ENCODE measurements at places on chromosomes 12 and 14.

DNA sequence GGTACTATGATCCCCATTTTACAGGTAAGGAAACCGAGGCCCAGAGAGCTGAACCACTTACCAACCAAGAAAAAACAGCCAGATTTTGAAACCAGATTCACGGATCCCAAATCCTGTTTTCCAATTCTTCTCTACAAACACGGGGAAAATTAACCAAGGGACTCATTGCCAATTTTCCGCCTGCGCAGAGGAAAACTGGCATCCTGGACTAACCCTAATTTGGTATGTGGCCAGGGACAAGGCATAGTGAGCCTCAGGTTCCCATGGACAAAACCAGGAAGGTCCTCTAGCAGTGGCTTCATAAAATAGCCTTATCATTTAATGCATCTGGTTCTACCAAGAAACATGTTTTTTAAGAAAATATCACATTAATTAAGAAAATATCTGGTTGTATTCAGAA, 517.3 kb downstream of the MED13L start:
- no peak for DNase-seq

GRCh38 chr12:116880213-116880816, 926 bp downstream of the HRK start:
- DNase-seq, result no peak

DNA sequence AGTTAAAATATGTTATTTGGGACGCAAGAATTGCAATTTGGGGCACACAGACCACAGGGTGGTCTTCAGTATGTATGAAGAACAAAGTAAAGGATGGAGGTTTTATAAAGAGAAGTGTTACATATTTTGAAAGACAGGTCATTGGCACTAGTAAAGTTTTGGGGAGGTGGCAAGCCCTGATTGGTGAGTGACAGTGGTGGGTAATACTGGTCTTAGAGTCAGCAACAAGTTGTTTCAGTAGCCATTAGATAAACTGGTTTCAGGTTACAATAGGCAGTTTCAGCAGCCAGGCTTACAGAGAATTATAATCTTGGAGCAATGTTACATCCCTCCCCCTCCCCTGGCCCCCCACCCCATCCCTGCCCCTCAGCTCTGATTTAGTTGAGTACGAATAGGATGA, 17.5 kb downstream of the MARK3 start:
- no peak for DNase-seq

DNA sequence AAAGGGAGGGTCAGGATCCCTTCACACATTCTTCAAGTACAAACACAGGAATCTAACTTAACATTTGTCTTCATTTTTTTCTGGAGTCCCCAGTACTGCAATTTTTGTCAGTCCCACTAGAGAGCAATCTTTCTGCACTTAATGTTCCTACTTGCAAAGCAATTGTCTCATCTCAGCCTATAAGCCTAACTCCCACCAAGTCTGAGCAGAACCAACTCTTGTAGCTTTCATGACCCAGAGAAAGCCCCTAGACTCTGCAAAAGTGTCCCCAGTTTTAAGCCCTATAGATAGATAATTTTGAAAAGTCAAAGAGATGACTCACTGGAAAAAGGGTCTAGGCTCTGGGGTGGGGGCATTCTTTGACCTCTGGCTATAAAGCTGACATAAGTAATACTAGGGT, 1.8 kb upstream of the ZBTB39 start:
- DNase-seq, result no peak

DNA sequence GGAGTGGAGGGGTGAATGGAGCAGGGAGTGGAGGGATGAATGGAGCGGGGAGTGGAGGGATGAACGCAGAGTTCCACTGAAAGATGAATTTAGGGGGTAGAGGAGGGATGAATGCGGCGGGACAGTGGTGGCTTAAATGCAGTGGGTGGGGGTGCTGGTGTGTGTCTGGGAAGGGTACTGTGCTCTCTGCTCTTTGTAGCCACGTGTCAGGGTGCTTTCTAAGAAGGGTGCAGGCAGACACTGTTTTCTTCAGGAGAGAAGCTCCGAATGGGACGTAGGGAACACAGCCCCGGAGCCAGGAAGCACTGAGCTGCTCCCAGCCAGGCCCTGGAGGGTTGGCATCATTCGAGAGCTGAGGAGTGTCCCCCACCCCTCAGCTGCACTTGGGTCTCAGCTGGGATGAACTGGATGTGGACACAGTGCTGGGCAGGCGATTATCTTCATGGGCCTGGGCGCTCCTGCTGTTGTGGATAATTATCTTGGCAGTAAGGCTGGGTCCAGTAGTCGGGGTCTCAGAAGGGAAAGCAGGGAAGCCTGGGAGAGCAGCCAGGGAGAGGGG, 9.5 kb upstream of the CEP170B start:
- no peak for DNase-seq

- no peak for DNase-seq
Measured at GRCh38 chr14:94119071-94119470, 8.5 kb downstream of the IFI27 start.

GRCh38 chr12:118188690-118189371, 52.9 kb downstream of the PEBP1 start:
- DNase-seq, result no peak

GRCh38 chr12:9122091-9122609, 6.4 kb upstream of the A2M start:
- no peak for DNase-seq

GRCh38 chr14:25944020-25944419, 653.8 kb downstream of the NOVA1 start:
- no peak for DNase-seq

DNA sequence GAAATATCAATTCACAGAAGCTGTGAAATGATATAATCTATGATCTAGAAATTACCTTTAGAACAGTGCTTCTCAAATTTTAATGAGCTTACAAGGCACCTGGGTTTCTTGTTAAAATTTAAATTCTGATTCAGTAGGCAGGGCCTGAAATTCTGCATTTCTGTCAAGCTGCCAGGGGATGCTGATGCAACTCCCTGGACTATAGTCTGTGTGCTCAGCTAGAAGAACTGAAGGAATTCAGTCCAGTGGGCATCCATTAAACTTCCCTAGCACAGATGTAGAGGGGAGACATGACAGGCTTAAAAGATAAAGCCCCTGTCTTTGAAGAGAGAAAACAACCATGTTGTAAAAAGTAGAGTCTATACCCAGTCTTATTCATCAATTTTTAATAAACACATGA, 441.8 kb downstream of the TMTC2 start:
- no peak for DNase-seq

- DNase-seq, result no peak
Measured at GRCh38 chr12:111171345-111171744, 197.6 kb downstream of the PHETA1 start.

DNA sequence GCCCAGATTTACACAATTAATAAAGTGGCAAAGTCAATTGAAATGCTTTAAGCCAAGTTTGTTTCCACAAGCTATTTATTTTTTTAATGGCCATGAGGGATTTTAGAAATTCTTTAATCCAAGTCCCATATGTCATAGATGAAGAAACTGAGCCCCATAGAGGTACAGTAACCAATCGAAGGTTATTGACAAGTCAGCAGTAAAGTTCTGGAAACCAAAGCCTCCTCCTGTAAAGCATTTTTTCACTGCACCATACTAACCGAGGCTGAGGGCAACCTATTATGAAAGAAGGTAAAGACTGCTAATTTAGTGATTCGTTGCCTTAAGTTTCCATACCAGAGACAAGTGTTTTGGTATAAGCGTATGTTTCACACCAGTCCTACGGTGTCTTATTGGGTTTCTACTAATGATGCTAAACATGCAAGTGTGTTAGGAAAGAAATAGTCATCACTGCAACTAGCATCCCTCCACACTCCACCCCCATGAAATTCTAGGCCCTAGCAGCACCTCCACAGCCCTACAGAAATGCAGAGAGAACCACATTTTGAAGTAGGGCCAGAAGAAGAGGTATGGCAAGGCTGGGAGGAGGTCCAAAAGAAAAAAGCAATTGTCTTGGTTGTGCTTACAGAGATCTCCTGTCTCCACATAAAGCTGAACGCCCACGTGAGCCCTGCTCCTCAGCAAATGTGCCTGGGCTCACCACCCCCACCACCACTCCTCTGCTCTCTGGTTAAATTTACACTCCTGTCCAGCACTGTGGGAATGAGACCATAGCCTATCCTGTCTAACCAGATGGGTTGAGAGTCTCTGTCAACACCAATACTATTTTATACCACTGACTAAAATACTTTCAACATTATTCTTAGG, 271.1 kb upstream of the G2E3 start:
- no peak for DNase-seq

DNA sequence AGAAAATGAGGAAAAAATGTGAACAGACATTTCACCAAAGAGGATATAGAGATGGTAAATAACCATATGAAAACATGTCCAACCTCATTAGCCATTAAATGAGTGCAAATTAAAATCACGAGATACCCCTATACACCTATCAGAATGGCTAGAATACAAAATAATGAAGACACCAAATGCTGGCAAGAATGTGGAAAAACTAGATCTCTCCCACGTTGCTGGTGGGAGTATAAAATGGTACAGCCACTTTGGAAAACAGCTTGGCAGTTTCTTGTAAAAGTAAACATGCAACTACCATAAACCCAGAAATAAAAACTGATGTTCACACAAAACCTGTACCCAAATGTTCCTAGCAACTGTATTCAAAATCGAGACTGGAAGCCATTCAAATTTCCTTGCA, 38.3 kb upstream of the TCL1B start:
- no peak for DNase-seq

GRCh38 chr14:95562892-95563685, 28.2 kb downstream of the GLRX5 start:
- DNase-seq, result no peak

DNA sequence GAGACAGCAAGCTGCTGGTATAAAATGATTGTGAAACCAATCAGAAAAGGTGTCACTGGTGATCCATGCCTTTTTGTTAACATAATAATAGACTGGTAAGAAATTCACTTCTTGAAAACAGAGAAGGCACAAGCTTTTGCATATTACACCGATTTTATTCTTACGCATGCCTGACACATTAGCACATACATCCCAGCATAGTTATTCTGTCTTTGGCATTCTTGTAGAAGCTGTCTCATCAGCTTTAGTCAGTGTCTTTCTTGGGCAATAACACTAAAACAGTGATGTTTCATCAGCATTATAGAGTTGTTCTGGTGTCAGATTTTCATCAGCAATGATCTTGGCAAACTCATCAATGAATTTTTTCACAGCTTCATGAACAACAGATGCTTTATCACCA, 283.4 kb upstream of the TMTC1 start:
- no peak for DNase-seq

GRCh38 chr14:94470311-94470710, 5.7 kb downstream of the SERPINA9 start:
- no peak for DNase-seq

DNA sequence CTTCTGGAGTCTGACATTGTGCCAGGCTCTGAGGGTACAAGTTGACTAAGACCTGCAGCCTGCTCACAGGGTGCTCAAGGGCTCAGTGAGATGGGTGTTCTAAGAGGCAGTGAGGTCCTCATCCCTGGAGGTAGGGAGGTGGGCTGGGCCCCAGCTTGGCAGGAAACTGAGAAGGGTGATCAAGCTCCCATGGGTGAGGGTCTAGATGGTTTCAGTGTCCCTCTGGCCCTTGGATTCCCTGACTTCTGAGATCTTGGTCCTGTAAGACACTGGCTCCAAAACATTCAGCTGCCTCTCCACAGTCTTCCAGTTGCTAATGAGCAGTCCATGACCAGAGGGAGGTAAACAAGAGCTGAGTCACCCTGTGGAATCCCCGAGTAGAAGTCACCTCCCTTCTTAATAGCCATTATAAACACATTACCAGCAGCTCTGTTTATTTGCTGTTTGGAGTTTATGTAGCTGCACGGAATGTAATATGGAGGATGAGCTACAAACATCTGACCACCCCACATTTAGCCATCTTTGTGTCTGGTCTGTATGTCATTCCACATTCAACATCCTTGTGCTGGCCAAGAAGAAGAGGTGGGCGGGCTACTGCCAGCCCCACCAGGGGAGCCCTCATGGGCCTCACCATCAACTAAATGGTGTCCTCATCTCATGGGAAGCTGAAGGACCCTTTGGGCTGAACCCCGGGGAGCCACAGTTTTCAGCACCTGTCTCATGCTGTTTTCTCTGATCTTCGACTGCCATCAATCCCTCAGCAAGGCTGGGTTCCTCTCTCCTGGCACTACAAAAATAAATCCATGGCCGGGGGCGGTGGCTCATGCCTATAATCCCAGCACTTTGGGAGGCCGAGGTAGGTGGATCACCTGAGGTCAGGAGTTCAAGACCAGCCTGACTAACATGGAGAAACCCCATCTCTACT, 37.2 kb upstream of the BDKRB2 start:
- DNase-seq, result no peak

DNA sequence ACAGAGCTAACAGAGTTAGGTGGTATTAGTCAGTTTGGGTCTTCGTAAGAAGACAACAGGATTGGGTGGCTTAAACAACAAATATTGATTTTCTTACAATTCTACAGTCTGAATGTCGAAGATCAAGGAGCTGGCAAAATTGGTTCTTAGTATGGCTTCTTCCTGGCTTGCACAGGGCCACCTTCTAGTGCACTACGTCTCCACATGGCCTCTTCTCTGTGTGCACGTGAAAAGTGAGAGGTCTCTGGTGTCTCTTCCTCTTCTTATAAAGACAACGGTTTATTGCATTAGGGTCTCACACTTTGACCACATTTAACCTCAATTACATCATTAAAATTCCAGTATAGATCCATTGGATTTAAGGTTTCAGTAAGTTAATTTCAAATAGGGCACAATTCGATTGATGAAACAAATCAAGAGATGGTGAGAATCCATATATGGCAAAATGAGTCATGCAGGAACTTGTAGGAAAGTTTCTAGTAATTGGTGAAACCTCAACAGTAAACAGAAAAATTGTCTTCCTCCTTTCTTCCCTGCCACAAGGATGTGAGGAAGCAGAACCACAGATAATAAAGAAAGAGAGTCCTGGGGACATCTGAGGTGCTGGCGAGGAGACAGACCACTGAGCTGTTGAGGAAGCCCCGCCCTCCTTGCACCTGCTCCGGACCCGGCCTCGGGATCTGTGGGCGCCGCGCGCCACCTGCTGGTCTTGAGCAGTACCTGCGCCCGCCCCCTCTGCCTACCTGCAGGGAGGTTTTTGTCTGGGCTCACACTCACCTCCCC, 846.7 kb downstream of the TMEM121 start:
- DNase-seq, result peak; percentile 89

DNA sequence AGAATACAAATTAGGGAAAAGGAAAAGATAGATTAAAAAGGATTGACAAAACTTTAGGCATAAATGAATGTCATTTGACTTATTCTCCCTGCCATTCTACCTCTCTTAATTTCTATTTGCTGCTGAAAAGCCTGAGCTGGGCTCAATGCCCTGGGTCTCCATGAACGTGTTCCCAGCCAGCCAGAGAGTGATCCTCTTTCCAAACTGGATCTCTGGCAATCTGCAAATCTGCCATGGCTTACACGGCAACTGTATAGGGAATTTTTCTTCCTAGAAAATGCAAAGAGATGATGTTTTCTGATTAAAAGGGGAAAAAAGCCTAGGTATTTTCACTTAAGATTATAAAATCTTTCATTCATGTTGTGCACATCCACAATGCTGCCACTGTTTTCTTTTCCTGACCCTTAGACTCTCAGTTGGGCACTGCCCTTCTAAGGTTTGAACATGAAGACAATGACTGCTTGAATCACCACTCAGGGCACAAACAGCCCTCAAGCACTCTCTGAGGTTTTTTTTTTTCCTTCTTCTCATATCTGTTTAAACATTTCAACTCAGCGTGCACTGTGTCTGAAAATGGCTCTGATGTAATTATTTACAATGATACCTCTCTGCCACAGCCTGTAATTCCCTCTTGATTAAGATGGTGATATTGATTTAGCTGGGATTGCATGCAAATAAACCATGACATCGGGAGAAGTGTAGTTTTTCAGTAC, 60.3 kb downstream of the DACT1 start:
- no peak for DNase-seq

- peak; percentile 24 for DNase-seq
Measured at GRCh38 chr14:89650077-89650978, 233.3 kb upstream of the FOXN3 start.

GRCh38 chr14:104788161-104788818, 7.3 kb downstream of the AKT1 start:
- DNase-seq, result no peak

Measured in stimulated activated CD4-positive, alpha-beta T cell treated with anti-CD3 and anti-CD28 coated beads, Interleukin-15, amount 100 ng/mL, for 24 hours (primary cell).